ENCODE measurements at places on chromosomes 4 and X.

DNA sequence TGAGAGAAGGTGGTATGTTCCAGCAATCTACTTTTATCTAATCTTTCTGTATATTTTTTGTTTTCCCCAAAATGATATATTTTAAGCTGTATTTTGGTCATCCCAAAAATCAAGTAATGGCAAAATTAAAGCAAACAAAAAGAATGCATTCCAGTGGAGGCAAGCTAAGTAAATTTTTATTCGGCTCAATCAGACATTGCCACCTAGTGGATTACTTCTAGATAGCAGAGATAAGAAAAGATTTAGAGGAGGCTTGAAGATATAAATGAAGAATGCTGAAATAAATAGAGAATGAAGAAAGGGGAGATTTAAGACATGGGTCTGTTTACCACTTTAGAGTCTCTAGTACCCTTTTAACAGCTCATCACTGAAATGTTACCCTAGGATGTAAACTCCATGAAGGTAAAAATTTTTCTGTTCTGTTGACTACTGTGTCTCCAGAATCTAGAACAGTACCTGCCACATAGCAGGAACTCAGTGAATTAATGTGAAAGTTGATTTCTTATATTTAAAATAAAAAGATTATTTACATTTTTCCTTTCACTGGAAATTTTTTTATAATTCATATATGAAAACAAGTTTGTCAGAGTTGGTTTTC lies 110.9 kb upstream of the ANK2 start:
- DNase-seq: peak; percentile 20

GRCh38 chr4:40321574-40322275 lies 13.4 kb upstream of the CHRNA9 start:
- peak; percentile 31 for DNase-seq

DNA sequence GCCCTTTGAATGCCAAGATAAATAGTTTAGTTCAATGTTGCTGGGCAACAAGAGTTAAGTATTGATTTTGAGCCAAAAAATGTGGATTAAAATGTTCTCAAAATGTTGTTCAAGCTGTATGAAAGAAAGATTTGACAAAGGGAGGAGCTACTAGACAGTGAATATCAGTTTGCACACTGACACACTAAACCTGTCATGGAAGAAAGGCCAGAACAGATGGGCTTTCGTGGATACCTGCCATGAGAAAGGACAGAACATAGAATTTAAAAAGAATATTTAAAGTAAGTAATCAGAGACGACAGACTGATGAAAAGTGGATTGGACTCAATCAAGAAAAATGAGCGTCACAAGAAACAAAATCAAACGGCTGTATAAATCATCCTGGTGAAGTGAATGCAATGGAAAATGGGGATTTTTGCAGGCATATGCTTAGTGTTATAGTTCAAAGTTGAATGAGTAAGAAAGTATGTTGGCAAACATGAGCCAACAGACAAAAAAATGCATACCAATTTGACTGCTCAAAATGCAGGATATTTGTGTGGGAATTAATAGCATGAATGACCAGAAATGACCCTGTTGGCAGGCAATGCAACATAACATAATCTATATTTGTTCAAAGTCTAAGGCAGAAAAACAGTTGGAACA lies 7.4 kb downstream of the PCDH18 start:
- DNase-seq: no peak

DNA sequence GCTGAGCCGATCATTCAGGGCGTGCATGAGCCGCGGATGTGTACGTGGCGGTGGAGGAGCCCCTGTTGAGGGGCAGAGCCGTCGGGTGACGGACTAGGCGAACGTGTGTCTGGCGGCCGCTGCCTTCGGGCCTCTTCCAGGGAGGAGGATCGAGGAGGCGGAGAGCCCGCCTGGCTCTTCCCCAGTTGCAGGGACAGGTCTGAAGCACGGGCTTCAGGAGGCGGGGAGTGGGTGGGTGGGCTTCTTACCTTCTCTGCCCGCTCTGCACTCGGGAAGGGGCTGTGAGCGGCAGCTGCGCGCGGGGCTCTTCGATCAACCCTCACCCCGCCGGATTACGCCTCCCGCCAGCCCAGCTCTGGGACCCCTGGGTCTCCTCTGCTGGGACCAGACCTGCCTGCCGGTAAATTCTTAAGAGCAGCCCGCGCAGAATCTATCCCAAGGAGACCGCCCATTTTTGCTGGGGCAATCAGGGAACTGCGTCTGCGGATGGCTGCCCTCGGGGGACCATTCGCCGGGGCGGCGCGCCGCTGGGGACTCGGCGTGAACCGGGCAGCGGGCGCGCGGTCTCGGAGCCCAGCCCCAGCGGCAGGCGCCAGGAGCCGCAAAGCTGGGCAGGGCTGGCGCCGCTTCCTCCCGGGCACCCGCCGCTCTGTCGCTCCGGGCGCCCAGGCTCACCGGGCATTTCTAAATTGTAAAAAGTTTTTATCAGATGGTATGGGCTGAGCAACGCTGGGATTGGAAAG lies 4.9 kb downstream of the PLAC8 start:
- no peak for DNase-seq

DNA sequence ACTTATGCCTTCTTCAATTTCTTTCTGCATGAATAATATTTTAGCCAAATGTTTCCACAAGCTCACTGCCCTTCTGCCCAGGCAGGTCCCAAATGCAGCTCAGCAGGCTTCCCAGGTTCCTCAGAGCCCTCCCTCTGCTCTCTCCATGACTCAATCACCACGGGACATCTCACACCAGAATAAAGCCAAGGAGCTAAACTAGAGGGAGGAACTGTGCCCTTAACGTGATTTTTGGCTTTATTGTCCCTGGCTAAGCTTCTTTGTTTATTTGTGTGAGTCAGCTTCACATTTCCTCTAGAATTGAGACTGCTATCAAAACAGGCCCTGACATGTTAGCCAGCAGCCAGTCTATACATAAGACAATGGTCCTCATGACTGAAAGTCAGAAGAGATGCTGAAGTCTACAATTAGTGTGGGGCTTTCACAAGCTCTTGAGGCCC lies 186.4 kb upstream of the GALNT7 start:
- peak; percentile 91 for DNase-seq

GRCh38 chrX:153459986-153460385 lies 10.4 kb downstream of the HAUS7 start:
- no peak for DNase-seq

GRCh38 chr4:62209757-62210485 lies 1009.8 kb downstream of the ADGRL3 start:
- DNase-seq: no peak

GRCh38 chr4:111499706-111500105 lies 645.5 kb upstream of the FAM241A start:
- no peak for DNase-seq

- no peak for DNase-seq
Measured at GRCh38 chr4:80874979-80875378, 155.5 kb upstream of the BMP3 start.

- no peak for DNase-seq
Measured at GRCh38 chr4:31283679-31284078, 563.5 kb downstream of the PCDH7 start.

DNA sequence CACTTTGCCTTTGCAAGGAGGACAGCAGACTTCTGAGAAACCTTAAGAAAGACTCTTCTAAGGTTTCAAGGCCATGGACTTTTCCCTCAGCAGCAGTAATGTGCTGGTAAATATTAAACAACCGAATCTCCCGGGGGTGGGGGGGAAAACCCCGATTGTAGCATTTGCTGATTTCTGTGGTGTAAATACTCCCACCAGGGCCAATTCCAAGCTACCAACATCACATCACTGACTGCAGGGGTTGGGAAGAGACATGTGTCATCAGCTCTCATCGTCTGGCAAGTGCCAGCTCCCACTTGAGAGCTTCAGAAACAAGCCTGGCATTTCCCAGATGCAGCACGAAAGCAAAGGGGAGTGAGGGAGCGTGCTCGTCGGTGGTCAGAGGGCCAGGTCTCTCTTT lies 101.2 kb downstream of the BCOR start:
- DNase-seq: no peak

DNA sequence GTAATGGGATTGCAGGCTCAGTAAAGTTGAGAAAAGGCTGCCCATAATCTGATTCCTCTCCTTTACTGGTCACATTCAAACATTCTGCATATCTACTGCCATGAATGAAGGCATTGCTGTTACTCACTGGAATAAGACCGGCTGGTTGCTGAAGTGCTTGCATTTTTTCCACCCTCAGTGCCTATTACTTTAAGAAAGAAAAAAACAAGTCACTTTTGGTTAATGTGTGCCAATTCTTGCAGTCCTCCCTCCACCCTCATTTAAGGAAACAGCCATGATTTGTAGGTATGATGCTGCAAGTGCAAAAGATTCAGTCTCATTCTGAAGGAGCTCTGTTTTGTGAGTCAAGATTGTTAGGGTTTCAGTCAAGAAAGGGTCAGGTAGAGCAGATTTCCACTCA lies 94.9 kb downstream of the EMCN start:
- DNase-seq: no peak

DNA sequence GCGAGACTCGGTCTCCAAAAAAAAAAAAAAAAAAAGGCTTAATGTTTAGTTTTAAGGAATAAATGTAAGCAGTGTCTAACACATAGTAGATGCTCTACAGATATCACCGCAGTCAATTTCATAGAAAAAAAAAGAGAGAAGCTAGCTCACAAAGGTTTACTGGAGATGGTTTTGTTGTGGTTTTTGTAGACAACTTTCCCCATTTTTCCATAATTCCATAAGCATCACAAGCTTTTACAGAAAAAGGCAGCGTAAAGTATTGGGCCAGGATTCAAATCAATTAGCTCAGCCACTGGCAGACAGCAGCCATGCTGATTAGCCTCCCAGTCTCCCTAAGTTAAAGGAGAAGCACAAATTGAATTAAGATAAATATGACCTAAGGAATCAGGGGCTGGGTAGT lies 1.5 kb downstream of the GRSF1 start:
- no peak for DNase-seq

GRCh38 chr4:181601103-181601502 lies 642.1 kb upstream of the TENM3 start:
- DNase-seq: no peak

DNA sequence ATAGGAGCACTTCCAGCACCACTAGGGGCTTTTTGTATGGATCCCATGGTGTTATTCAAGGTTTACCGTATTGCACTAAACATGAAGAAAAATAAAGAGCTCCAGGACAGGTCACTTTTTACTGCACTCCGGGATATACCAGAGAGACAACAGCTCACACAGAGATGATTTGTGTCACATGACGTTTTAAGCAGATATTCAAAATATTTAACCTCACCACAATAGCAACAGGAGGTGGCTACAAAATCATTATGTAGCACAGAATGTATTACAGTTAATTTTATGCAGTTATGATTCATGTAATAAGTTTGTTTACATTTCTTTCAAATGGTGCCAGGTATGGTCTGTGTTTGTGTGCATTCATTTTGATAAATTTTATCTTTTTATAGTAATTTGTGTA lies 100.6 kb downstream of the LUZP4 start:
- DNase-seq: no peak

DNA sequence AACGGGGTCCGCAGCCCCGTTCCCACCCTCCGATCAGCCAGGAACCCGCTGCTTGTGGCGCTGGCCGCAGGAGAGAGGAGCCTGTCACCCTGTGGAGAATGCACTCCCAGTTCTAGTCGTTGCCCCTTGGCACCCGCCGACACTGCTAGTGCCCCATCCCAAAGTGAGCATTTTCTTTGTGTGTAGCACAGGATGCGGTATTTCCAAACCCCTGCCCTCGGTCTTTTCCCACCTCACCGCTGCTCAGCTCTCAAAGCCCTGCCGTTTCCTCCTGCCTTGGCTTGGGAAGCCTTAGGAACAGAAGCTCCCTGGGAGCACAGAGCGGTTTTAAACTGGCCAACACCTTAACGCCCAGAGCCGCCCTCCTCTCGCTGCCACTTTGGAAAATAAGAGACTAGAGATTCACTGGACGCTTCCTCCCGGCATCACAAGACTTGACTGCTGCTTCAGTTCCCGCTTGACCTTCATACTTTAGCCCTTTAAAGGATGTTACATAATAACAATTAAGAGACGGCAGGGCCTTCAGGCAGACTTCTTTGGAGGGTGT lies 772 bp downstream of the CYP4V2 start:
- DNase-seq: no peak

- DNase-seq: no peak
Measured at GRCh38 chr4:88286897-88287296, 2.5 kb upstream of the PPM1K start.

DNA sequence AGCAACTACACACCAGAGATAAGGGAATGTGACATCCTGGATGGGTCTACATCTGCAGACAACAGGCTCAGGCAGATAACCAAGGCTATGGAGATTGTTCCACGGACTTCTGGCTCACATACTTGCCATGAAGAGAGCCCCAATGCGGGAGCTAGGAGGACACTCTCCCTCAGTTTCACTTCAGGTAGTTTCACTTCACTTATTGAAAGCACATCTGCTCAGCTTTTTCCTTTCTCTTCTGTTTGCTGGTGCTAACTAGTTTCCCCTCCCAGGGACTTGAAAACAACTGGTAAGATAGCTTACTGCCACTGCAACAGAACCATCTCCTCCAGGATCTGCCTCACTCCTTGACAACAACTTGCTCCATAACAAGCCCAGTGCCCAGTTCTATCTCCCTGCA lies 1.4 kb upstream of the CT47C1 start:
- DNase-seq: no peak

DNA sequence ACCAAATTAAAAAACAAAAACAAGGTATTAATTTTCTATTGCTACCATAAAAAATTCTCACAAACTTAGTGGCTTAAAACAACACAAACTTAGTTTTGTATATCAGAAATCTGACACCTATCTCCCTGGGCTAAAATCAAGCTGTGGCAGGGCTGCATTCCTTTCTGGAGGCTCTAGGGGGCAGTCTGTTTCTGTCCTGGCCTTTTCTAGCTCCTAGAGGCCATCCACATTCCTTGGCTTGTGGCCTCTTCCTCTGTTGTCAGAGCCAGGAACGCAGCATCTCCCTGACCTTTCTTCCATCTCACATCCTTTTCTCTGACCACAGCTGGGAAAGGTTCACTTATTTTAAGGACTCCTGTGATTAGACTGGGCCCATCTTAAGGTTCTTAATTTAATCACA lies 38.9 kb upstream of the TLR2 start:
- no peak for DNase-seq

GRCh38 chr4:44146516-44146915 lies 302.1 kb downstream of the KCTD8 start:
- no peak for DNase-seq

GRCh38 chr4:4518747-4519146 lies 23.1 kb downstream of the STX18 start:
- DNase-seq: no peak

GRCh38 chrX:64394874-64395567 lies at the start of gene MTMR8:
Gene MTMR8 (minus strand): TSS chrX:64395452. CDS start chrX:64395363, 89 bp downstream.
- no peak for DNase-seq

DNA sequence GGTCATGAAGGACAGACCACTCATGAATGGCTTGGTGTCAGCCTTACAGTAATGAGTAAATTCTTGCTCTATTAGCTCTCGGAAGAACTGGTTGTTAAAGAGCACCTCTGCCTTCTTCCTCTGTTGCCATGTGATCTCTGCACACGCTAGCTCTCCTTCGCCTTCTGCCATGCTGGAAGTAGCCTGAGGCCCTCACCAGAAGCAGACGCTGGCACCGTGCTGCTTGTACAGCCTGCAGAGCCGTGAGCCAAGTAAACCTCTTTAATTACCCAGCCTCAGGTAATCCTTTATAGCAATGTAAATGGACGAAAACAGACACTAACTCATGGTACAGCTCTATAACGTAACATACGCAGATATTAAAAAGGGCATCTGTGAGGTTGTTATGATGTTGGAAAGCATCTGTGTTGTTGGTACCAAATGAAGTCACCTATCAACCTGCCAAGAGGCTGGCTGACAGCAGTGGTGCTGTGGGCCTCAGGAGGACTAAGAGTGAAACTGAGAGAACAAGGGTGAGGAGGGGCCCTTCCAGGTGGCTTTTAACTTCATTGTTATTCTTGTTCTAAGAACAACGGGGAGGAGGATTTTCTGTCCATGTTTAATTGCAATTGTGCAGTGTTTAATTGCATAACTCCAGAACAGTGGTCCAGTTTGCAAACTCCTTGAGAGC lies 69.2 kb downstream of the CRMP1 start:
- DNase-seq: no peak
